ENCODE measurements at places on chromosomes 5 and 9.

- peak; percentile 83 for DNase-seq
These were observed 19.9 kb downstream of the SEMA4D start for GRCh38 chr9:89477811-89478630.

DNA sequence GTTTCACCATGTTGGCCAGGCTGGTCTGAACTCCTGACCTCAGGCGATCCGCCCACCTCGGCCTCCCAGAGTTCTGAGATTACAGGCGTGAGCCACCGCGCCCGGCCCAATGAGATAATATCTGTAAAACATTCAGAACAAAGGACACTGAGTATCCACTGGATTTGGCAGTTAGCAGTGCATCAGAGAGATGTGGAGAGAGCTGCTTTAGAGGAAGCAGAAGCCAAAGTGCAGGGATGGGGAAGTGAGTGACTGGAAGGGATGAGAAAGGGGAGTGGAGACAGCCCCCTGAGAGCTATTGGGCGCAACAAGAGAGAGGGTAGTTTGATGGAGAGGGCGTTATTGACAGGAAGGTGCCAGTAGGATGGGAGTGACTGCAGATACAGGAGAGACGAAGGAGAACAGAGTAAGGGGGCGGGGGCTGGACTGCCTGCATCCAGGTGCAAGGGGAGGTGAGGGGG, 157.5 kb upstream of the SHB start:
- no peak for DNase-seq

DNA sequence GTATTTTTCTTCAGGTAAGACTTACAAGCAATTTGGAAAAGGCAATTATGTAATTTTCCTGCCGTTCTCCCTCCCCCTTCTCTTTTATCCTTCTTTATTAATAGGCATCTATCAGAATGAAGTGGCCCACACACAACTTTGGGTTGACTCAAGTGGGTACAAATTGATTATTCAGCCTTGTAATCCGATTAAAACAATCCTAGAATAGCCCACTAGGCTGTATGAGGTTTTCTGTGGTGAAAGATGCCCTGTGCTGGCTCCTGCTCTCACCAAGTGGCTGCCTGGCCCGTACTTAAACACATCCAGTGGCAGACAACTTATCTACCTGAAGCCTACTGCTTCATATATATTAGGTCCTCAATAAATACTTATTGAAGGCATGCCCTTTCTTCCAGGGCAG, 177.3 kb upstream of the C9orf72 start:
- no peak for DNase-seq

GRCh38 chr5:171462136-171462927, 42.9 kb downstream of the FGF18 start:
- no peak for DNase-seq

GRCh38 chr5:66459728-66460127, 136.5 kb upstream of the MAST4 start:
- no peak for DNase-seq

DNA sequence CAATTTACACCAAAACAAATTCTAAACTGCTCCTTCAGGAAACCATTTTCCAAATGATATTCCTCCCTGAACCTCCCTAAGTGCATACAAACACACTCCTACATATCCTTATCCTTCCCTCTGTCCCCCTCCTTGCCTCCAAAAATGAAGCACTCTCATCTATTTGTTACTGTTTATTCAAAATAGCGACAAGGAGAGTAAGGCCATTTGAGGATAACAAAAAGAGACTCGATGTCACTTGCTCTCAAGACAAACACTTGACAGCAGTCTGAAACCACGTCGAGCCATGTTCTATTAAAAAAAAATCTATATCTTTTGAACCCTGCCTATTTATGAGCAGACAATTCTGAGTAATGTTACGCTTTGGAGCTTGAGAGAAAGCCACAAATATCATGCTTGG, 547.9 kb downstream of the DTWD2 start:
- DNase-seq = no peak

- DNase-seq = no peak
These were observed 7.7 kb upstream of the OCLN start for GRCh38 chr5:69484891-69485290.

DNA sequence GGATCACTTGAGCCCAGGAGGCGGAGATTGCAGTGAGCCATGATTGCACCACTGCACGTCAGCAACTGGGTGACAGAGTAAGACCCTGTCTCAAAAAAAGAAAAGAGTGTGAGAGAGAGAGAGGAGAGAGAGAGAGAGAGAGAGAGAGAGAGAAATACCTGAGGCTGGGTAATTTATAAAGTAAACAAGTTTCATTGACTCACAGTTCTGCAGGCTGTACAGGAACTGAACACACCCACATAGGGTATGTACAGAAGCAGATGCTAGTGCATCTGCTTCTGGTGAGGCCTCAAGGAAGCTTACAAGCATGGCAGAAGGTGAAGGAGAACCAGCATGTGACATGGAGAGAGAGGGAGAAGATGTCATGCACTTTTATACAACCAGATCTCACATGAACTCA, 46.4 kb upstream of the CHD1 start:
- DNase-seq = no peak

DNA sequence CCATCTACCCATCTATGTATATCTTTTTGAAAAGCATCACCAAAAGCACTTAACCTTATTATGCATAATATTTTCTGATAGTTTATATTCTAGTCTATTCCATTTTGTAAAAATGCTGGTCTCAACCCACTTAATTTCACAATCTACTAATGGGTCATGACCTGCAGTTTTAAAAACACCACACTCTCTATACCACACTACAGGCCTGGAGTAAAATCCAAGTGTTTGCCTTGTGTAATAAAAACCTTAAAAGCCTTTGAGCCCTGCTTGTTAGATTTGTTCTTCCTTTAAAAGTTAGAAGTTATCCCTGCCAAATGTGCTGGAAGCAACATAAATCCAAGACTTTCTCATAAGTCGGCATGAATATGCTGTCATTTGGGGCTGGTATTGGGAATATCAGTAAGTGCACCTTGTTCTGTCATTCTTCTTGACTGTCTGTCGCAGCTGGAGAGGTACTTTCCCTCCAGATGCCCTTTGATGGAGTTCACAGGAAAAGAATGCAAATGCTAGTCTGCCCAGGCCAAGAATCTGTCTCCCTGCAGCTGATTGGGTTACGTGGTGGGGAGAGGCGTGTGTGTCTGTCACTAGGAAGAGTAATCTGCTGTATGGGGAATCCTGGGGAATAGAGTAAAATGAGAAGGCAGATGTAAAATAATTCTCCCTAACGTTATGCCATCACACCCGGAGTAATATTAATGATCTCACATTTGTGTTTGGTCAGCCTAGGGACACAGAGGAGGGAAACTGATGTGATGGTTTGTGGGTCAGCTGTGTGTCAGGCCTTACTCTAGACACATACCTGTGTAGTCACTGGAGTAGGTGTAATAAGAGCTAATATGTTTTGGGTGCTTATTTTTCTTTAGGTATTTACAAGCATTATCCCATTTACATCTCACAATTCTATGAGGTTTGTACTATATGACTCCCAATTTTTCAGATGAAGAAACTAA, 79.4 kb downstream of the ZNF366 start:
- DNase-seq = no peak

DNA sequence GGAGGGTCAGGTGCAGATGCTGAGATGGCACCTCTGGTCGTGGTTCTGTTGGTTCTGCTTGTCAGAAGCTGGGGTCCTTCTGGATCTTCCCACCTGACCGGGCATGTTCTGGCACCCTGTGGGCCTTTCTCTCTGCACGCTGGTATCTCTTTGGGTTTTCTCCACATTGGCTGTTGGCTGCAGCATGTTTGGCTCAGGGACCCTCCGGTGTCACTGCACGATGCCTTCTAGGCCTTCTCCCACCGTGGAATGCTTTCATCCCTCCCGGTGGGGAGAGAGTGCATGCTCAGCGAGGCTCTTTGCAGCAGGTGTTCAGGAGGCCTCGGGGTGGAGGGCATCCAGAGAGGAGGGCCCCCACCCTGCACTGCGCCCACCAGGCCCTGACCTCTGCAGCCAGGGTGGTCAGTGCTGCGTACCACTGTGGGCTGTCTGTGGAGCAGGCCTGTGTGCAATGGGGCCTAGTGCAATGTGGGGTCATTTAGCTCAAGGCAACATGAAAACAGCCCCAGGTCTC, 119.4 kb downstream of the WNK2 start:
- no peak for DNase-seq

DNA sequence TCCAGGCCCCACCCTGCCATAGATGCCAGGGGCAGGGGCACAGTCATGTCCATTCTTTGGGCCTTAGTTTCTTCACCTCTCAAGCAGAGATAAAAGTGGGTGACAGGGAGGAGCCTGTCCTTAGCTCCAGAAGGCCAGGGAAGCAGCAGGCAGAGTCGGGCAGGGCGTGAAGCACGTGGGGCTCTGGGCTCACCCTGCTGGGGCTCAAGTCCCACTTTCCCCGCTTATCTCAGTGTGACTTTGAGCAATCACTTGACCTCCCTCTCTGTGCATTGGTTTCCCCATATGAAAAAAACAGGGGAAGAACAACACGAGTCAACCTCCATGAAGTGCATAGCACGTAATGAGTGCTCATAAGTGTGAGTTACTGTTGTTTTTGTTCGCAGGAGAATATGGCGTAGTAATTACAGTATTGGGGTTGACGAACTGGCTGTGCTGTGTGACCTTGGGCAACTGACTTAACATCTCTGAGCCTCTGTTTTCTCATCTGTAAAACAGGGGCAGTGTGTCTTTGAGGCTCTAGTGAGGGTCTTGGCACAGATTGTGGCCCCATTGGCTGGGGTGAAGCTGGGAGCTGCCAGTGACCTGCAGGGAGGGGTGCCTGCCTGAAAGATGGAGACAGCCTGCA, 39.9 kb upstream of the HAND1 start:
- DNase-seq = no peak

- DNase-seq = no peak
These were observed 315.7 kb downstream of the RAB3C start for GRCh38 chr5:58898538-58898937.

GRCh38 chr9:3329361-3329760, 196.4 kb downstream of the RFX3 start:
- DNase-seq = no peak

- DNase-seq = no peak
These were observed 163.1 kb downstream of the LRRC70 start for GRCh38 chr5:62741761-62742160.

DNA sequence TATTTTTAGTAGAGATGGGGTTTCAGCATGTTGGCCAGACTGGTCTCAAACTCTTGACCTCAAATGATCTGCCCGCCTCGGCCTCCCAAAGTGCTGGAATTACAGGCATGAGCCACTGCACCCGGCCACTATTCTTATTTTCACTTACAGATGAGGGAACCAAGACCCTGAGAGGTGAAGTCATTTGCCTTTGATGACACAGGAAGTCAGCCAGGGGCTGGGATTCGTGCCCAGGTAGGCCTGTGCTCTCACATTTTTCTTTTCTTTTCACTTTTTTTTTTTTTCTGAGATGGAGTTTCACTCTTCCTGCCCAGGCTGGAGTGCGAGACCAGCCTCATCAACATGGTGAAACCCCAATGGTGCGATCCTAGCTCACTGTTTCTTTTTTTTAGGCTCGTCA, 22.2 kb downstream of the ENG start:
- peak; percentile 61 for DNase-seq

DNA sequence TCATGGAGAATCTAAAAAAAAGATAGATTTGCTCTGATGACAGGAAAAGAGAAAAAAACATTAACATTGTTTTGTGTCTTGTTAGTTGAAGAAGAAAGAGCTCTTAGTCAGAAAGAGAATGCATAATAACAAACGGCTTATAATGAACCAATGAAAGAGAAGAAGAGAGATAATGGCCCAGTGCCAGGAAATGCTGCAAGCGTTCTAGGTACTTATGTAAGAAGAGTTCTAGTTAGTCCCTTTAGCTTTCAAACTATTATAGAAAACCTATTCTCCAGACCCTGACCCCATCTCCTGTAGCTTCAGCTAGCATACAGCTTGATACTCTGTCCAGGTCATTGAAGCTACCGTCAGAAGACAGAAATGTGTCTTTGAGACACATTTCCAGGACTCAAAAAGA, 70.2 kb downstream of the FBXL17 start:
- no peak for DNase-seq

DNA sequence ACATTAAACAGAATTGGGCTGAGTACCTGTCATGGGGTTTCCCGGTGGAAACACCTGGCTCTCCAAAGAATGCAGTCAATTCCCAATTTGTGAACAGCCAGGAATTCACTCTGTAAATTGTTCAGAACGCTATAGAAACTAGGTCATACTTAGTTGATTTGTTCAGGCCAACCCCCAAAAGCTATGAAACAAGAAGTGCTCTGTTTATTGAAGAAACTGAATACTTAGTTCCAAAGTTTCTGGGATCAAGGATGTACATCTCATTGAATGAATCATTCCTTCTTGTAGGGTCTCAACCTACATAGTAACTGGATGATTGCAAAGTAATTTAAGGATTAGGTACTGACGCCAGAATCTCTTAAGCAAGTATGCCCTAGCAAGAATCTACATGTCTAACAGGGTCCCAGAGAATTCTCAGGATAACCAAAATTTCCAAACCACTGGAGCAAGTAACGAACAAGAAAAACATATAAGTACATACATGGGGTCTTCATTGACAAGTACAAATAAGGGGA, 659 bp upstream of the TUSC1 start:
- DNase-seq = no peak

GRCh38 chr5:65364907-65365306, 116.8 kb downstream of the ADAMTS6 start:
- DNase-seq = no peak

GRCh38 chr5:90890180-90890579, 331.6 kb downstream of the ADGRV1 start:
- DNase-seq = no peak

DNA sequence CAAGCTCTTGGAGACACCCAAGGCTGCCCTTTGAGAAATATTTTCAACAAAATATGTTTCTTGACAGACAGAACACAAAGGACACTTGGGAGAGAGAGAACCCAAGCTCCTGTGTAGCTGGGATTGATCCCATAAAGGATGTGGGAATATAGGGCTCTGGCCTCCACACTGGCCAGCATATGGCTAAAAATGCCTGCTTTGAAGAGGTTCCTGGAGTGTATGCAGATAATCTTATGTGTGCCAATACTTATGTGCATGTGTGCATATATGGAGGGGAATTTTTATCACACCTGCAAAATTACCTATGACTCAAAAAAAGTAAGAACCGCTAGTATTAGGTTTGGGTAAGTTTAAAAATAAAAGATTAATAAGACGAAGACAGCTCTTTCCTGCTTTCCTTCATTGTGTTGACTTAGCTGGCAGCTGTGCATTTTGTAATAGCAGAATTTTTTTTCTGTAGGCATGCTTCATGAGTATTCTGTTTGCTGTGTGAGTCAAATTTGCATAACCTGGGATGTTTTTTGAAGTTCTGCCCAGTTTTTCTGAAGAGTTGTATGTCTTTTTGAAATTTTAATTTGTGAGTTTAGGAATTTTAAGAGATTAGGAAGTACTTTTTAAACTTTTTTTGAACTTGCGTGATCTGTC, 42.6 kb downstream of the HACD4 start:
- no peak for DNase-seq

- DNase-seq = no peak
These were observed 103.8 kb upstream of the SMC2 start for GRCh38 chr9:103990311-103990710.

- no peak for DNase-seq
These were observed 693 bp downstream of the DPYSL3 start for GRCh38 chr5:147509041-147509709.

- DNase-seq = no peak
These were observed 349.2 kb upstream of the KLF4 start for GRCh38 chr9:107838766-107839165.
